ENCODE measurements at places on chromosomes 5 and 9. TPM values are rescaled to one million over a fixed set of nuclear protein-coding genes. Genes with fewer than 3 reads are reported as not detected.

Gene PCDHGC4
- polyA plus RNA-seq, result 3.3 TPM

DNA sequence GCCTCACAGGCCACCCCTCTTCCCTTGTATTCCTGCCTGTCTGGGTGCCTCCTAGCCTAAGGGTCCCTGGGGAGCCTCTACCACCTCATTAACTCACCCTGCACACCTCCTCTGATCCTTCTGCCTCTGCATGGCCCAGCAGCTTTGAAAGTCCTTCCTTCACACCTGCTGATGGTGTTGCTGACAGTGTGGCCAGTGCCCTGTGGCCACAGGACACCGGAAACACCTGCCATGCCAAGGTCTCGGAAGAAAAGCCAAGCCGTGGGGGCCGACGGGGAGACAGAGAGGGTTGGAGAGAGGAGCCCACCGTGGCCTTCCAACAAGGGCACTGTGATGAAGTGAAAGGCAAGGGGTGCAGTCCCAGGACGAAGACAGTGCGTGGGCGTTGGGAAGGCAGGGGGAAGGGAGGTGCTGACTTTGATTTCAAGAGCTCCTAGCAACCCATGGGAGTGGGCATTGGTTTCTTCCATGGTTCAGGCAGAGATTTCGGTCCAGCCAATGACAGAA is 4.1 kb downstream of the BTNL9 start:
- no peak for DNase-seq

DNA sequence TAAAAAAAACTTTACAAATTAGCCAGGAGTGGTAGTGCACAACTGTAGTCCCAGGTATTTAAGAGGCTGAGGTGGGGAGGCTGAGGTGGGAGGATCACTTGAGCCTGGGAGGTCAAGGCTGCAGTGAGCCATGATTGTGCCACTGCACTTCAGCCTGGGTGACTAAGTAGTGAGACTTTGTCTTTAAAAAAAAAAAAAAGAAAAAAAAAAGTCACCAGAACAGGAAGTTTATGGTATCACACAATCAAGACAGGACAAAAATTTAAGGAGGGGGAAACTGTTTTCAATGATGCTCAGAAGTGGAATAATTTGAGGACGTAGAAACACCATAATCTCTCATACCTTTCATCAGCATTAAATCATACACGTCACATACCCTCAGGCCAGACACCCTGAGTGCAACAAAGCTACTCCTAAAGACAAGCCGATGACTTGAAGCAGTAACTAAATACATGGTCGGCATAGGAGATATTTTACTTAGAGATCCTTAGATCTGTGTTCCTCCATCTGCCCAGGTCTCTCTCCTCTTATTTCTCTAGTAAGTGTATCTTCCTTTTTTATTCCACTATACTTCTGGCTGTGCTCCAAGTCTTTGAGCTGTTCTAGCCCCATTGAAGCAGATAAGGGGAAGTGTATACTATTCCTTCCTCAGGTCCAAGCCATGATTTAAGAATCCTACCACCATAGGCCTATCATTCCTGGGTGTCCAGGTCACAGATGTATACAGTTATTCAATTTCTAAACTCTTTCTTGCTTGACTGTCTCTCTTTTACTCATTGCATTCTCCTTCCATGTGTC is 91.3 kb upstream of the APC start:
- DNase-seq, result no peak

DNA sequence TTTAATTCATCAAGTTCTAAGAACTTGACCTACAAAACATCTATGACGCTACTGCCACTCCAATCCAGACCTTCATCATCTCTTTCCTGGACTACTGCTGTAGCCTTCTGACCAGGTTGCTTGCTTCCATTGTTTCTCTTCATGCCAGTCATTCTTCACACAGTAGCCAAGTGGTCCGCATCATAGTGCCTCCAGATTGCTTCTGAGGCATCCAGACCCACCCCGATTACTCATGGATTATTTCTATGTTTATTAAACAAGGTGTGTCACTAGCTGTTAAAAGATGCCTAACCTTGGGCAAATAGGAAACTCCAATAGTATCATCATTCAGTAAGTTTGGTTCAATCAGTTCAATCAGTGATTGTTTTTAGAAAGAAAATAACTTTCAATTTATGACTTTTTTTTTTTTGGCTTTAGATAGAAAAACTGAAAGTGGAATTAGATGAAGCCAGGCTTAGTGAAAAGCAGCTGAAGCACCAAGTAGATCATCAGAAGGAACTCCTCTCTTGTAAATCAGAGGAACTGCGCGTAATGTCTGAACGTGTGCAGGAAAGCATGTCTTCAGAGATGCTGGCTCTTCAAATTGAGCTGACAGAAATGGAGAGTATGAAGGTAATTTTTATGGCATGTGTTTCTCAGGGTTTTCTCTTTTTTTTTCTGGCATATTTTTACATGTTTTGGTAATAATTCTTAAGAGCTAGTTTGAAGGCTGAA is 9.5 kb downstream of the SPDL1 start:
- no peak for DNase-seq

DNA sequence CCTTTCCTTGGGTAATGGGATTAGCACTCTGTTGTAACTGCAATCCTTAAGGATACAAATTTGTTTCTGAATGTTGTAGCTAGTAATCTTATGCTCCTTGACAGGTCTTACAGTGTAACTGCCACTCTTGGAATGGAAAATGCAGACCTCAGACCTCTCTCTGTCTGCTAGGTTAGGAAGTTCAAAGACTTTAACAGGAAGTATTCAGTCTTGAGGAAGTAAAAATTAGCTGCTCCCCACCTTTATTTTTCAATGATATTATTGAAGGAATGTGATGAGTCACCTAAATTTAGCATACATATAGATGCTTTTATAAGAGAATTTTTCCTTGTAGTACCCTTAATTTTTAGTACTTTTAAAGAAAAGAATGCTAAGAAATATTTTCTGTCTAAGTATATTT is 71.5 kb downstream of the PAM start:
- DNase-seq, result no peak
